LHCN-M2 (cell line): ENCODE measurements at places on chromosomes 7 and 10.
A peak's percentile ranks its signal among the peaks of the same experiment; 100 is the strongest.

DNA sequence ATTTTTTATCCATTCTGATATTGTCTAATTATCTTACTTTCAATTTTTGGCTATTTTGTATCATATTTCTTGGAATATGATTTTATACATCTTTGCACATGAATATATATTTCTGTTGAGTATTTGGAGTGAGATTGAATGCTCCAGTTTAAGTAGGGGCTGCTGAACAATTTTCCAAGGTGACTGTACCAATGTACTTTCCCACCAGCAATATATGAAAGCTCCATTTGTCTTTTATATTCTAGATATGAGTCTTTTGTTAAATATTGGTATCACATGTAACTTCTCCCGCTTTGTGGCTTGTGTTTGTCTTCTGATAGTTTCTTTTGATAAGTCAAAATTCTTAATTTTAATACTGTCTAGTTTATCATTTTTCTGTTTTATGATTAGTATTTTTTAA, 144.6 kb upstream of the MDFIC start:
- no peak for DNase-seq

- peak; percentile 31 for DNase-seq
Observed at GRCh38 chr7:84837405-84837804, 349.5 kb downstream of the SEMA3D start.

- DNase-seq = no peak
Observed at GRCh38 chr7:77802557-77803405, 4.2 kb downstream of the PHTF2 start.

- DNase-seq = no peak
Observed at GRCh38 chr7:30445770-30446169, 32.8 kb downstream of the NOD1 start.

- DNase-seq = no peak
Observed at GRCh38 chr7:134483296-134483695, 24.4 kb upstream of the AKR1B1 start.

DNA sequence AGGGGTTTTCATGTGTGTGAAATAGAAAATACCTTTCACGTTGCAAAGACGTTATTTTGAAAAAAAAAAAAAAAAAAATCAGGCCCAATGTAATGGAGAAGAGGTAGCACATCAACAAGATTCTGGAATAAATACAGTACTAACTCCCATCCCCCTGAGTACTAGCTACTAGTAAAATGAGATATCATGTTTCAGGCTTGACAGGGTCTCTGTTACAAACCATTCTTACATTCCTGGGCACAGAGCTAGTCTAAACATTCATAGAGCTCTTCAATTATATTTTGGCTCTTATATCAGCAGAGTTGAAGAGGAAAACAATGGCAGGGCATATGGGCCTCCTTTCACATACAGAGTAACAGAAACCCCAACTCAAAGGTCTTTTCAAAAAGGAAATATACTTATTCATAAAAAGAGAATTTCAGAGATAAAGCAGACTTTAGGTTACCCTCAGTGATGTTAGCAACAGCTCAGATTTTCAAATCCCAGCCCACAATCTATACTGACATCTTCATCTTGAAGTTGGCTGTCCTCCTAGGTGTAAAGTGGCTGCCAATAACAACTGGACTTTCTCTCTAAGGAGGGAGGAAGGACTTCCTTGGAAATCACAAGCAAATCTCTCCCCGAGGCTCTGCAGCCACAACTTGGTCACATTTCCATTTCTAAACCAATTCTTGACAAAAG, 18.6 kb downstream of the C7orf33 start:
- DNase-seq = no peak

DNA sequence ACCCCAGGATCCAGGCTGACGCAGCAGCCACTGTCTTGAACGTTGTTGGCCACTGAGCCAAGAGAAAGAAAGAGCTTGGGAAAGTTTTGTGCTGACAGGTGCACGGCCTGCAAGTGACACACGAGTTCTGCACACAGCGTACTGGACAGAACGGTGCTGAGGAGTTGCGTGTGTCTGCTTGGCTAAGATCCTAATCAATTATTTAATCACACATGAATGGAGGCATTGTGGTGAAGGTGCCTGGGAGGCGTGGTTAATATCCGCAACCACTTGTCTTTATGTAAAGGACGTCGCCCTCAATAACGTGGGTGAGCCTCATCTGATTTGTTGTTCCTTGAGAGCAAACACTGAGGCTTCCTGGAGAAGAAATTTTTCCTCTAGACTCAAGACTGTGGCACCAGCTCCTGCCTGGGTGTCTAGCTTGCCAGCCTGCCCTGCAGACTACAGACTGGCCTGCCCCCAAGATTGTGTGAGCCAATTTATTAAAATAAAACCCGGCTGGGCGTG, 16.6 kb upstream of the GNA12 start:
- DNase-seq = no peak
